ENCODE measurements at places on chromosomes 3 and 15. TPM values are rescaled to one million over a fixed set of nuclear protein-coding genes. Genes with fewer than 3 reads are reported as not detected.

NR1I2 gene
- total RNA-seq: 106 TPM

- no peak for DNase-seq
These were observed 93.3 kb downstream of the SV2B start for GRCh38 chr15:91193378-91193720.

- DNase-seq: no peak
These were observed 1398.0 kb upstream of the ALCAM start for GRCh38 chr3:103968751-103969150.

- DNase-seq: no peak
These were observed 240.8 kb upstream of the CNTN6 start for GRCh38 chr3:852033-852432.

GRCh38 chr15:25710184-25710583, 152.9 kb downstream of the ATP10A start:
- DNase-seq: peak; percentile 31

TRIM71 gene
- total RNA-seq: 0.37 TPM

DNA sequence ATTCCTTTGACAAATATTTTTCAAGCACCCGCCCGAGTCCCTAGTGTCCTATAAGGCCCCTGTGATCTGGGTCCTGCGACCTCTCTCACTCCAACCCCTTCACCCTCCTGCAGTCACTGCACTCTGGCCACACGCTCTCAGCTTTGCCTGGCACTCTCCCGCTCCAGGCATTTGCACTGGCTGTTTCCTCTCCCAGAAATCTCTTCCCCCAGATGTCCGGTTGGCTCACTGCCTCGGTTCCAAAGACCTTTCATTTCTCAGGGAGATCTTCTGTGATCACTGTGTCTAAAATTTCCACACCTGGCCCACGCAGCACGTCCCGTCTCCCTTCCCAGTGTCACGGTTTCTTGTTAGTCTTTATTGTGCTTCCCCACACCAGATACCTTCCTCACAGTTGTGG, 97.4 kb downstream of the WNT7A start:
- no peak for DNase-seq

- no peak for DNase-seq
These were observed 6.2 kb downstream of the PSMD6 start for GRCh38 chr3:64016941-64017620.

GRCh38 chr15:64895285-64896065, 16.2 kb upstream of the ANKDD1A start:
- no peak for DNase-seq

COL8A1 gene
- total RNA-seq: 3.7 TPM

DNA sequence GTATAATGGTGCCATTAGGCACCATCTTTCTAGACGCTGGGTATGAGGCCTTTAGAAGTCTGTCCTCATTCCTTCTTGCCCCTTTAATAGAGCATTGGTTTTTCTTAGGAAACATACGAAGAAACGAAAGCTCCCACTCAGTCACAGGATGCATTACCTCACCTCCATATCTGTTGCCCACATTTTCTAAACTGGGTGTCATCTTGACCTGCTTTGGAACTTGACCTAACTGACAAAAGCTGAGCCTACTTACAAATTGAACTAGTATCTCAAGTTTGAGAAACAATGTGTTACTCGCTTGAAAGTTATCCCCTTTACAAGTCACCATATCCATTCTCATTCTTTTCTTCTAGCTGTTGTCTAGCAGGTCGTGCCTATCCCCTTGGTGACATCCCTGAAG, 102.7 kb downstream of the VPS8 start:
- no peak for DNase-seq

GRCh38 chr3:5429517-5429890, 242.0 kb downstream of the EDEM1 start:
- no peak for DNase-seq

DNA sequence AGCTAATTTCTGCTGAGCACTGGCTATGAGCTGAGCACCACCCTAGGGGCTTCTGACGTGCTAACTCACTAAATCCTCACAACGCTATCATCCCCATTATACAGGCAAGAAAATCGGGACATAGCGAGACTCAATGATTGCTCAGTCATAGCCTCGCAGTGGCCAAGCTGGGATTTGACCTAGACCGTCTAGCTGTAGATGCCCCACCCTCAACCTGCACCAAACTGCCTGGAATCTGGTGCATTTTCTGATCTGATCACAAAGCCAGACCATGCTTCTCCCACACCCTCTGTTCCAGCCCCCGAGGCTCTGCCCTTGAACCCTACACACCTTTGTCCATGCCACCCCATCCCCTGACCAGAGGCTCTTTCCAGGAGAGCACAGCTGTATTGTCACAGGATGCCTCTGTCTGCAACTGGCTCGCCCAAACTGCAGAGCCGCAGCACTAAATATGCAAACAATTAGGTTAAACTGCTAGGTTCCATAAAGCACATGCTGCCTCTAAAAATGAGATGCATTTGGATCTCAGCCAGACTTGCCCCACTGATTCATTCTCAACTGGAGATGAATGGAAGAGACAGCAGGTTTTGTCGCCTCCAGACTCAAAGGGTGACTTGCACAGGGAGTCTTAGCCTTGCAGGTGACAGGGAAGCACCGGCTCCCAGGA, 95.2 kb downstream of the NUP210 start:
- DNase-seq: no peak

DNA sequence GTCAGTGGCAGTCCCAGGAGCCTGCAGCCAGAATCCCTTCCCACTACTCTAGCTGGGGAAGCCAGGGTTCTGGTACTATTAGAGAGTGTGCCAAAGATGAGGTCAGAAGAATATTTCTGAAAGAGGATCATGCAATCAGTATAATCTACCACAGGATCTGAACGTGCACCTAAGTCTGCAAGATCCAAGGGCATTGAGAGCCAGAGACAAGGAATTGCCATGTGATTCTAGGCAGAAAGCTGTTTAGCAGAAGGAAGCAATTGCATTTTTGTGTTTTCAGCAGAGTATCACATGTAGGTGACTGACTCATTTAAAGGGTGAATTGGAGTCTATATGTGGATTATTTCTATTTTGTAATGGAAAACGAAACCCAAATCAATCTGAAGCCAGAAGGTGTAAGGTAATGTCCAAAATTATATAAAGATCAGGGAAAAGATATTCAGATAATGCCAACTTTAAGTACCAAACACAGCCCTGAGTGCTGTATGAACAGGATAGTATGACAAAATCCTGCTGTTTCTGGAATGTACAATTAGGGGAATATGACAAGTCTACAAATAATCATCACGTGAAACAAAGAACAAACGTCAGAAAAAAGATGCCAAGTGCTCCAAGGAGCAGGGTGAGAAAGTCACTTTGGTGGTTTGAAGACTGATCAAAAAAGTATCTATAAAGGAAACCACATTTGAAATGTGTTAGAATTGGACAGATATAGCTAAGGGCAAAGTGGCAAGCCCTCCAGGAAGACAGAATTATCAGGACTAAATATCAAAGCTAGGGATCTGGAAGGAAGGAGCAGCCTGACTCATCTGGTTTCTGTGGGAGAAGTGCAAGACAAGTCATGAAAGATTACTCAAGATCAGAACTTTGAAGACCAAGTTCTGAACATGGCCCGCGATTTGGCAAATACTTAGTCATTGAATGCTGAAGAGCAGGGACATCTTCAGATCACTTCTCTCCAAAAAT, 1036.6 kb downstream of the NTRK3 start:
- no peak for DNase-seq
